Heart left ventricle (tissue), 16 donors: ENCODE measurements at places on chromosomes 16 and 17. TPM values are rescaled to one million over a fixed set of nuclear protein-coding genes. Genes with fewer than 3 reads are reported as not detected.
A peak's percentile ranks its signal among the peaks of the same experiment; 100 is the strongest.

DNA sequence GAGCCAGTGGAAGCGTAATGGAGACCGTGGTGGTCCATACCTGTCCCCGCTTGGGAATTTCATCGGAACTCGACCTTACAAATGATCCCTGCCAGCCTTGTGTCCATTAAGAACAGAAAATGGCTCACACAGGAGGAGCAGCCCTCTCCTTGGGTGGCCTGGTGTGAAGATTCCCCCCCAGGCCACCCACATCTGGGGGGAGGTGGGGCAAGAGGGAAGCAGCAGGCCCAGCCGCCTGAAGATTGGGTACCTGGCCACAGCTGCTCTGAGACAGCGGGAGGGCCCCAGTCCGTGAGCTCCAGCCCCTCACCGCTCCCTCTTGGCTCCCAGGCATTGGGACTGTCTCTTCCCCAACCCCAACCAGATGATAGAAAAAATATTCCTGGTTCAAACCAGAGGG lies 277.8 kb upstream of the FOXF1 start:
- no peak for DNase-seq

- no peak for DNase-seq
Measured at GRCh38 chr17:81471818-81472456, 40.7 kb downstream of the ACTG1 start.

DNA sequence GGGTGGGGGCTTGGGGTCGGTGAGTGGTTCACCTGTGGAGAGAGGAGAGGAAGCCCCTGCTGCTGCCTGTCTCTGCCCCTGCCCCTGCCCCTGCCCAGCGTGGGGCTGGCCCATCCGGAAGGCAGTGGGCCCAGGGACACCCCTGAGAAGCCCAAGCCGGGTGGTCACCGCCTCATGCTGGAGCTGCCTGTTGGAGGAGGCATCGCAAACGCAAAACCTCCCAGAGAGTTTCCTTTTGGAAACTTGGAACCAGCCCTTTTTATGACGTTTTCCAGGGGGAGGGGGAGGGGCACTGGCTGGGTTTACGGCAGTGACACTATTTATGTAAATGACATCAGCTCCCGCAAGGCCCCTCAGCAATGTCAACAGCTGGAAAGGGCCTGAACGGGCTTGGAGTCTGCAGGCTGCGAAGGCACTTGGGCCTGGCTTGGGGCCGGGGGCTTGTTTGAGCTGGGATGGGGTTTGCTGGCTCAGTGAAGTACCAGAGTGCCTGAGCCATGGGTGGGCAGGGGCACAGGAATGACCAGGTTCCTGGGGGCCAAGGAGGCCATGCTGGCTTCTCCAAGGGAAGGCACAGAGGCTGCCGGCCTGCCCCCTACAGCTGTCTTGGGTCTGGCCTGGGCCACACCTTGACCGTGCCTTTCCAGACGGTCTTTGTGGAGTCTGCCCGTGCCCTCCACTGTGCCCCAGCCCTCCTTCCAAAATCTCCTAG lies 219.5 kb downstream of the NTN1 start:
- DNase-seq, result peak; percentile 92

The CARHSP1 gene
- 52.6 TPM for total RNA-seq

The STAC2 gene
- 0.65 TPM for total RNA-seq
